ENCODE measurements at places on chromosomes 2 and 18.

GRCh38 chr18:46301081-46301480 lies 196.9 kb downstream of the HAUS1 start:
- DNase-seq: no peak

- no peak for DNase-seq
Measured at GRCh38 chr2:216447293-216447692, 35.0 kb downstream of the SMARCAL1 start.

DNA sequence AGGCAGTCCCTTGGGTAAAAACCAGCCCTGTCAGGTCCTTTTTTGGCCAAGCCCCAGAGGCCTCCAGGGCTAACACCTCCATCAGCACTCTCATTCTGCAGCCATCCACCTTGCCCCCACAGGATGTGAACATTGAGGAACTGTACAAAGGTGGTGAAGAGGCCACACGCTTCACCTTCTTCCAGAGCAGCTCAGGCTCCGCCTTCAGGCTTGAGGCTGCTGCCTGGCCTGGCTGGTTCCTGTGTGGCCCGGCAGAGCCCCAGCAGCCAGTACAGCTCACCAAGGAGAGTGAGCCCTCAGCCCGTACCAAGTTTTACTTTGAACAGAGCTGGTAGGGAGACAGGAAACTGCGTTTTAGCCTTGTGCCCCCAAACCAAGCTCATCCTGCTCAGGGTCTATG lies 7.3 kb downstream of the IL1F10 start:
- no peak for DNase-seq

DNA sequence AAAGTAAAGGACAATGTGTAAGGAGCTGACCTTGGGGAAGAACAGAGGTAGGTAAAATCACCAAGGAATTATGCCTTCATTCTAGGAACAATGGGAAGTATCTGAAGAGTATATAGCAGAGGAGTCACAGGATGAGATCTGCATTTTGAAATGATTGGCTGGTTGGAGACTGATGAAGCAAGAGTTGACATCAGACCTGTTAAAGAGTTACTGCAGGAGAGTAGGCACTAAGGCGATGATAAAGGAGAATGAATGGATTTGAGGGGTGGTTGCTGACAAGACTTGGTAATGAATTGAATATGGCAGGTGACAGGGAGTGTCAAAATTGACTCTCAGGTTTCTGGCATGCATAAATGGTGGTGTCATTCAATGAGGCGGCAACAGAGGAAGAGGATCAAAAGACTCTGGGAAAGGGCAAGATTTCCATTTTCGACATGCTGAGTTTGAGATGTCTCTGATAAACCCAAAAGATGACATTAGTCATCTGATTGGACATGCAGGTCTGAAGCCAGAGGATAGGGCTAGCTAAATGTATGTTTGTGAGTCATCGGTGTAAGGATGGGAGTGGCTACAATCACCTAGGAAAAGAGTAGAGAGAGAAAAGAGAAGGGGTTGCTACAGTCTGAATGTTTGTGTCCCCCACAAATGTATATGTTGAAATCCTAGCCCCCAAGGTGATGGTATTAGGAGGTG lies 236.5 kb downstream of the DYM start:
- DNase-seq: no peak

GRCh38 chr18:69172046-69172445 lies 228.6 kb upstream of the DOK6 start:
- no peak for DNase-seq

- no peak for DNase-seq
Measured at GRCh38 chr2:240963868-240964703, 34.3 kb upstream of the SNED1 start.

DNA sequence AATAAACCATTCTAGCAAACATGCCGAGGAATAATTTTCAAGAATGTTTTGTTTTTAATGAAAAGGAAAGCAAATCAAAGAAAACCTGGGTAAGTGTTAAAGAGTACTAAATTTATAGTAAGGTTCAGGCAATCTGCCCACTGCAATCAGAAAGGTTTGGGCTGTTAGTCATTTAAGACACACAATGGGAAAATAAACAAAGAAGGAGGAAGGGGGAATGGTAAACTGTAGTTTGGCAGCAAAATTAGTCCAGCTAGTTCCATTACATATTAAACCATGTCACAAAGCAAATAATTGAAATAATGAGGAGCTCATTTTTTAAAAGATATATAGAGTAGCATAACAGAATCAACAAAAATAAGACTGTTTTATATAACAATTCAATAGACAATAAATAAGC lies 87.5 kb upstream of the COPS8 start:
- no peak for DNase-seq

DNA sequence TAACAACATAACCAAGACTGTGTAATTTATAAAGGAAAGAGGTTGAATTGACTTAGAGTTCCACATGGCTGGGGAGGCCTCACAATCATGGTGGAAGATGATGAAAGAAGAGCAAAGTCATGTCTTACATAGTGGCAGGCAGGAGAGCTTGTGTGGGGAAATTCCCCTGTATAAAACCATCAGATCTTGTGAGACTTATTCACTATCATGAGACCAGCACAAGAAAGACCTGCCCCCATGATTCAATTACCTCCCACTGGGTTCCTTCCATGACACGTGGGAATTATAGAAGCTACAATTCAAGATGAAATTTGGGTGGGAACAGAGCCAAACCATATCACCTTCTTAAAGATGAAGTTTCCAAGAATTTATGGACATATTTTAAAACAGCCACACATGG lies 2.5 kb upstream of the IL36RN start:
- no peak for DNase-seq

DNA sequence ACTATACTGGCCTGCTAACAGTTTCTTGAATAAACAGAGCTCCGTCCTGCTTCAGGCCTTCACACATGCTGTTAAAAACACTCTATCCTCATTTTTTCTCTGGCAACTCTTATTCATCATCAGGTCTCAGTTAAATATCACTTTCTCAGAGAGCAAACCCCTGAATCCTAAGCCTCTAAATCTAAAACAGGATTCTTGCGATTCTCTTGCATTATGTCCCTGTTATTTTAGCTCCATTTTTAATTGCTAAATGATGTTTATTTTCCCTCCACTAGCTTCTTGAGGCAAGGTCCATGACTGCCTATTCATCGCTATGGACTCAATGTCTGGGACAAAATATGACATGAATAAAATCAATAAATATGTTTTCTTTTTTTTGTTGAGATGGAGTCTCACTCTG lies 190.7 kb upstream of the SMAD7 start:
- no peak for DNase-seq

DNA sequence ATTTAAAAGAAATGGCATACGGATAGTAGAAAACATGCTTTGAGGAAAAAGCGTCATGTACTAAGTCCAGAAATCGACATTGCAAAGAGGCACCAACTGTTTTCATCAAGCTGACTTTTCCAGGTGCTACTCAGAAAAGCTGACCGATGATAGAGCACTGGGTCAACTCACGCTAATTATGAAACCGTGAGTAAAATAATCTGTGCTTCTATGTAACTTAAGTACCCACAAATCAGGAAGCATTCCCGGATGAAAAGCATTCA lies 353 bp upstream of the NUP35 start:
- no peak for DNase-seq

GRCh38 chr2:217943446-217944321 lies 59.1 kb downstream of the TNS1 start:
- no peak for DNase-seq

DNA sequence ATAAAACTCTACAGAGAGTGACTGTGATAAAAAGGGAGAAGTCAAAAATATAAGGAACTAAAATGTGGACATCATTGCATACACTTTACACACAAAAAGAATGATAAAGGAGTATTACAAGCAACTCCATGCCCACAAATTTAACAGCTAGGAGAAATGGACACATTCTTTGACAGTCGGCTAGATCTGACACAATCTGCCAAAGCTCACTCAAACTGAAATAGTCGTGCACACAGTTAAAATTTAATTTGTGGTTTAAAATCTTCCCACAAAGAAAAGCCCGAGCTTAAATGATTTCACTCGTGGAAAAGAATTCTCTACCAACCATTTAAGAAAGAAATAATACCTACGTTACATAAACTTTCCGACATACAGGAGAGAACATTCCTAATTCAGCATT lies 132.4 kb downstream of the ZAP70 start:
- no peak for DNase-seq

- DNase-seq: no peak
Measured at GRCh38 chr2:140586379-140586778, 1544.4 kb downstream of the LRP1B start.

DNA sequence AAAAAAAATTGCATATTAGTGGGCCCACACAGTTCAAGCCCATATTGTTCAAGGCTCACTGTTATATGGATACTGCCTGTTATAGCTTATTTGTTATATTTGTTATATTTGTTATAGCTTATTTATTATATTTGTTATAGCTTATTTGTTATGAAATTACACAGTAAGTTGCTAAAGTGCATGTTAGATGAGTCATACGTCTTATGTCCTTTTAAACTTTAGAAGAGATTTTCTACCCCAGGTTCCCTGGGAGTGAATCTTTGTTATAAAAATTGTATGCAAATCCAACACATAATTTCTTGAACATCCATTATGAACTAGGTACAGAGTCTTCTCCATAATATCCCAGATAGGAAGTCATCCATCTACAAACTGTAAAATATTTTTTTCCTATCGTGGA lies 22.1 kb downstream of the HTR2B start:
- no peak for DNase-seq

DNA sequence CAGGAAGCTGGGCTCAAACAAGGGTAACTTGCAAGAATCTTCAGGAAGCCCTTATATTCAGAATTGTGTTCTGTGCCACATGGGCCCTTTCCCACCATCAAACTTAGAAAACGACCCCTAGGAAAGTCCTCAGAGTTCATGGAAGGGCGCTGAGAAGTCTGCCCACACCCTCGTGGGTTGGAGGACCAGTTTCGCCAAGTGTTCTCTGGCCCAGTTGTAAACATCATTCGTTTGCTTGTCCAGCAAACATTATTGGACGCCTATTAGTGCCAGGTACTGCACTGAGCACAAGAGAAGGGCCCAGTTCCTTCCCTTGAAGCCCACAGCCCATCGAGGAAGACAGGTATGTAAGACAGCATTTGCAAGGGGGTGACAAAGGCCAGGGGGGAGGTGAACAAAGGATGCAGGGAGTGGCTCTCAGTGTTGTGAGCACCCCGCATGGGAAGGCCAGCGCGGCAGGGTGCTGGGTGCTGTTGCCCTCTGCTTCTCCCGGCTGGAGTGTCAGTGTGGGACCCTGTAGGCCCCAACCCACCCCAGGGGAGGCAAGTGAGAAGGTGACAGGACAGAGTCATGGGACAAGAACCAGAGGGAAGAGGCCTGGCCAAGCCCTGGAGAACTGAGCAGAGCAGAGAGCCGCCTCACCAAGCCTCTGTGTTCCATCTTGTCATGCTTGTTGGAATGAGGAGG lies 60.2 kb upstream of the ALPP start:
- no peak for DNase-seq

DNA sequence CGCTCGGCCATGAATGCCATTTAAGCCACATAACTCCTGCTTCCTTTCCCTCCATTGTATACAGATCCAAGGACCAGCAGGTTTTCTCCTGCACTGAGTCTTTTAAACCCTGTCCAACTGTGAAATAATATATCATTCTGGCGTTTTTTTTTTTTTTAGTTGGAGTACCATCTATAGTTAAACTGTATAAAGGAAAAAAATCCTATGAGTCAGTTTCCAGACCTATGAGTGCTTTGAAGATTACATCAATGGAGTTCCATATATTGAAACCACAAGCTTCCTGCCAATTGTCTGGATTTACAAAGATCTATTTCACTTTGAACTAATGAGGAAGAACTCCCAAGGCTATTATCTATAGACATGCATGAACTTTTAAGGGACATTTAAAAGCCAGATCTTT lies 2.4 kb upstream of the MALT1 start:
- DNase-seq: no peak

DNA sequence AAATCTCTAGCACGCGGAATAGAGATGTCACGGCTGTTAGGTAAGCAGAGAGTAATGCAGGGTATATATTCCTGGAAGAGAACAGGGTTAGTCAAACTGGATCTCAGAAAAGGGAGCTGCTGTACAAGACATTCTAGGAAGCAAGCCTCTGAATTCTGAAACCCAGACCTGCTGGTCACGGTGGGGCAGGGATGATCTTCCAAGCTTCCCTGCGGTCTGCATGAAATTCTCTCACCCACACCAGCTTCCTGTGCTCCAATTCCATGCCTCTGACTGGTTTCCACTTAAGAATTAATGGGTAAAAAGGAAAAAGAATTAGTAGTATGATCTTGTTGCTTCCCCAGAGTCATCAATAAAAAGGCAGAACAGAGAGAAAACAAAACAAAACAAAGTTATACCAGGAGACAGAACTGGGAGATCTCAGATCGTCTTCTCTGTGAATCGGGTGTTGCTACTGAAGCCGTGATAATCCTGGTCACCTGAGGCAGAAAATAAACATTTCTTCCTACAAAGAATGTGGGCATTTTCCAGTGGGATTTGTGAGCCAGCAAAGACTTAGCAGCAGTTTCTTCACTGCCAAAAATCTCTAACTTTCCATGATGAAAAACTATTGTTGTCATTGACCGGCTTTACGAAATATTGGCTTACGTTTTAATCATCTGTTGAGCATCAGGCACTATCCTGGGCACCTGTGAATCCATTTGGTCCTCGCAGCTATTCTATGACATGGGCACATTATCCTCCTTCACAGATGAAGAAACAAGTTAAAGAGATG lies 5.3 kb upstream of the CYP27C1 start:
- DNase-seq: no peak

GRCh38 chr2:177616731-177617130 lies 224.2 kb downstream of the AGPS start:
- no peak for DNase-seq

GRCh38 chr18:56284319-56284718 lies 354.1 kb downstream of the TXNL1 start:
- no peak for DNase-seq

DNA sequence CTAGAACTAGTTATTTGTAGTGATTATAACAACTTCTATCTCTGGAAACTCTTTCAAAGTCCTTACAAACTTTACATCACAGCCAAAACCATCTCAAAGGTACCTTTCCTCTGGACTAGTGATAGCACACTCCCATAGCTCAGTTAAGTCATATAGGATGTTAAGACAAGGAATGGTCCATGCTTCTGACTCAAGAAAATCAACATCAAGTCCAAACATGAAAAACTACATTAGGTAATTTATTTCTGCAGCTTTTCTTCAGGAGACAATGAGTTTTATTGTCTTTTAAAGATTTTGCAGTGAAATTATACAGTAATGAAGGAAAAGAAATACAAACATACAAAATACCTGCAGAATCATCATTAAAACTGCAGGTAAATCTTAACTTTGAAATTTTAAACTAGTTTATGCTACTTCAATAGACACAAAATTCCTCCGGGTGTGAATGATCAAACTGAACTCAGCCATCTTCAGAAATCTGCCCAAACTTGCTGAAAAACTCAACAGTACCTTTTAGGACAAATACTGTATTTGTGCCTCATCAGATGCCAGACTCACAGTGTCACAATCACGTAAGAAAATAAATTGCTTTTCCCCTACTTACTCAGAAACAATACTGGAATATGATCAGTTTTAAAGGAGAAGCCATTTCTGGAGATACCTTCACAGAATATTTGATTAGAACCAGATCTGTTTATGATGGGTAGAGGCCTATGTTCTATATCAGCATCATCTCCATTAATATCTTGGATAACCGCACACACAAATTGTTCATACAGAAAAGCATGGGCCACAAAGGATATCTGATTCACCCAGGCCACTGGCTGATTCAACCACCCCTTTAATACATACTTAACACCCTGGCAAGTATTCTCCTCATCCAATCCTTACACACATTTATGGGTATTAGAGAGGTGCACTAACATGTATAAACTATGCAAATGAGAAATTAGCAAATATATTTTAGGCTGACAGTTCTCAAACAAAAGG lies 2.6 kb downstream of the TMEM131 start:
- no peak for DNase-seq

- no peak for DNase-seq
Measured at GRCh38 chr2:162369551-162369950, 25.6 kb downstream of the GCA start.

- no peak for DNase-seq
Measured at GRCh38 chr2:105765415-105766299, 20.9 kb downstream of the NCK2 start.
